ENCODE measurements at places on chromosomes 6 and 20. TPM values are rescaled to one million over a fixed set of nuclear protein-coding genes. Genes with fewer than 3 reads are reported as not detected.

The GNMT gene
- total RNA-seq = 2.2 TPM

The TTK gene
- not detected for total RNA-seq

DNA sequence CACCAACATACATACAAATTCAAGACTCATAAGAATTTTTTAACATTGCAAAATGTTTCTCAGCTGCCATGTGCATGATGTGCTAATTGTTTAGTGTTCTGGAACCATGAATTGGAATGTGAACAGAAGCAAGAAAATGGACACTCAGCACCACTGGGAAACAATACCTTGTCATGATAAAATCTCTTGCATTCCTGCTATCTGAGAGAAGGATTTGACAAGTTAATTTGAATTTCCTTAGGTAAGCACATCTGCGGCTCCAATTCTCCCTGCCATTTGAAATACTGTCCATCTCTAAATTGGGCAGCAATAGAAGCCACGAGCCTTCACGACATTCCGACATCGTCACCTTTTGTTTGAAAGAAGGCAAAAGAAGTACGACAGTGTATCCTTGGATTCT, 1104.6 kb upstream of the MAP3K7 start:
- no peaks in the 10 kb centered on the region for H3K4me1 ChIP-seq
- no peak for DNase-seq
- H3K4me3 ChIP-seq = no peak overlapping the region
- no peaks in the 10 kb centered on the region for H3K27me3 ChIP-seq
- no peaks in the 10 kb centered on the region for H3K36me3 ChIP-seq

- H3K27ac ChIP-seq = no peak overlapping the region
- DNase-seq = no peak
- H3K27me3 ChIP-seq = no peaks in the 10 kb centered on the region
- no peaks in the 10 kb centered on the region for H3K4me1 ChIP-seq
These were observed 65.9 kb downstream of the FAM135A start for GRCh38 chr6:70479236-70479635.

DNA sequence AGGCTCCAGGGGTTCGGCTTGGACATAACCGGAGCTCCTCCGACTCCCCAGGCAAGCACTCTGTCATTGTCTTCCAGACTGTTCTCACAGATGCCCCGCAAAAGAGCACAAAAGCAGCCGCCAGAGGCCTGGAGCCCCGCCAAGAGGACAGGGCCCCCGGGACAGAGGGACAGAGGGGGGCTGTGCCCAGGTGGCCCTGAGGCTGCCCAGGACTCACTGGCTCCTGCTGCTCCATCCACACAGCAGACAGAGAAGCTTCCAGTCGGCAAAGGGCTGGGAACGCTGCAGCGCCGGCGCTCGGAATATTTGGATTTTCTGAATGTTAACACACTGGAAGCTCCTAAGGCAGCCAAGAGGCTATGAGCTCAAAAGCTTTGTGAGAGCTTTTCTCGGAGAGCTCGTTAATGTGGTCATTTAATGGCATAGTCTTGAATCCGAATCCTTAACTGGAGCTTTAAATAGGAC, 68.0 kb upstream of the QKI start:
- H3K27ac ChIP-seq = no peak overlapping the region
- no peak overlapping the region for H3K4me3 ChIP-seq
- no peak for DNase-seq
- H3K27me3 ChIP-seq = no peaks in the 10 kb centered on the region

DNA sequence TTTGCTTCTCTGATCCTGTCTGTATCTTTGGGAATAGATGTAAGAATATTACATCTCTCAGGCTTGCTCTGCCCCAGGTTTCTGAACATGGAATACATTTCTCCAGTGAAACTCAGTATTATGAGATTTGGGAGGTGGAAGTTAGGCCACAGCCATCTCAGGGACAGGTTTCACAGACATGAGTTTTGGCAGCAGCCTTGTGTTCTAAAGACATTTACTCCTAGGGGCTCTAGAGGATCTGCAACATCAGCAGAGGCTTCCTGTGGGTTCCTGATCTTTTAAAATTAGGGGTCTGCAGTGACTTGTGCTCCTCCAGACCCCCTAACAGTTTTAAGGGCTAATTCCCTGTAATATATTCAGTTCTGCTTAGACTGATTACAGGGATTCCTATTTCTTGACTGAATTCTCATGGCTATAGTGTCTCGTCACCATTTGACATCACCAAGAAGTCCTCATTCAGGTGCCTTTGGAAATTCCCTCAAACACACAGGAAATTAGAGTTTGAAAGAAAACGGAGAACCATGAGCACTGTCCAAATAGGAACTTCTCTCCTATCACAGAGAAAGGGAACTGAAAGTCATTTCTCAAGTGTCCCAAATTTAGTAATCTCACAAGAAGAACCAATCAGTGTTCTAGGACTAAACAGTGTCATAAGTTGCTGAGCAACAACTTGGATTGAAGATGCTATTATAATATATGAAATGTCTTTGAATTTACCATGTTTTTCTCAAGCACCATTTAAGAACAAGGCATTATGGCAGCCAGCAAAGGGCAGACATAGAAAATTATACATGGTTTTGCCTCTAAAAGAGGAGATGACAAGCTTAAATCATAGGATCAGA, 2.5 kb upstream of the HLA-DRA start:
- H3K27me3 ChIP-seq = no peaks in the 10 kb centered on the region
- DNase-seq = no peak
- no peak overlapping the region for H3K4me3 ChIP-seq
- no peaks in the 10 kb centered on the region for H3K36me3 ChIP-seq

DNA sequence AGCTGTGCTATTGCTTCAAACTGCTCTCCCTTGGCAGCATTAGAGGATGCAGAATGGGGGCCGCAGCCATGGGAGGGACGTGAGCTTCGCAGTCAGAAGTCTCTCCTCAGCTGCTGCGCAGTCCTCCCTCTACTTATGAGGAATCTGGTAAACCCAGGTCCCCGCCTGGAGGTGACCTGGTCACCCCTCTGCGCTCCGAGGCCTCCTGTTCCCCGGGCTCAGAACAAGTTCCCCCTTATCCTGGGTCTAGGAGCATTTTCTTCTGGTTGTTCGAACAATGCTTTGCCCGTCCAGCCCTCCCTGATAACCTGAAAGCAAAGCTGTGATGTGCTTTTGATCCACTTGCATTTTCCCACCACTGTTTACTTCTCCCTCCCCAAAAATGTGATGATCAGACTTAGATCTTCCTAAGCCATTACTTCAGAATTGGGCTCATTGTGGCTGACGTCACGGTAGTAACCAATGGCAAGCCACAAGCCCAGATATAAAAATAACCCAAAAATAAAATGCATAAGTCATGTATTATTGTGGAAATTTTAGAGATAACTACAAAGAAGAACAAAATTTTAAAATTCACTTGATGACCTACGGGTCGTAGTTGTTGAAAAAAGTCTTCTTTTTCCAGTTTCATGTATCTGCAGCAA, 80.7 kb downstream of the SERAC1 start:
- no peaks in the 10 kb centered on the region for H3K27me3 ChIP-seq
- peaks cover 22% of the 10 kb centered on the region for H3K4me1 ChIP-seq
- DNase-seq = no peak

DNA sequence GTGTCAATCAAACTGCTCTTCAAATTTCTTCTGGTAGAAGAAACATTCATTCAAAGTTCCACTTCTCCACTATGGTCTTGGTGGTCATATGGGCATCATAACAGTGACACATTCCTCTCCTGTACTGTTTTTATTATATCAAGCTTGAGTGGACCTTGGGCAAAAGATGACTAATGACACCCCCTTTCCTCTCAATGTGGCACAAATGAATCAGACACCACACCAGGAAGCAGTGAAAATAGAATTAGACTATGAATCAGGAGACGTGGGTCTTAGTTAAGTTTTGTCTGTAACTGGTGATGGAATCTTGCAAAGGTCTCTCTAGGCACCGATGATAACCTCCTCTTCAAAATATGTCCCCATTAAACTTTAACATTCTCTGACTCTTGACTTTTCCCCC, 9.0 kb upstream of the NRSN1 start:
- H3K27me3 ChIP-seq = no peaks in the 10 kb centered on the region
- no peaks in the 10 kb centered on the region for H3K36me3 ChIP-seq
- H3K4me3 ChIP-seq = no peak overlapping the region
- no peaks in the 10 kb centered on the region for H3K4me1 ChIP-seq
- DNase-seq = no peak
- no peak overlapping the region for H3K27ac ChIP-seq
